CD4-positive, alpha-beta memory T cell (primary cell): ENCODE measurements at places on chromosomes 4 and X. TPM values are rescaled to one million over a fixed set of nuclear protein-coding genes. Genes with fewer than 3 reads are reported as not detected.

GRCh38 chrX:53093177-53093655, 726 bp upstream of the KANTR start:
- H3K36me3 ChIP-seq, result no peaks in the 10 kb centered on the region
- H3K27me3 ChIP-seq, result no peaks in the 10 kb centered on the region
- peak; percentile 81 for DNase-seq
- peak overlapping the region; percentile 55 for H3K27ac ChIP-seq
- peaks cover 9% of the 10 kb centered on the region for H3K4me1 ChIP-seq

- no peak for DNase-seq
- no peaks in the 10 kb centered on the region for H3K4me1 ChIP-seq
- H3K4me3 ChIP-seq, result no peak overlapping the region
- no peak overlapping the region for H3K27ac ChIP-seq
- no peaks in the 10 kb centered on the region for H3K27me3 ChIP-seq
Observed at GRCh38 chr4:141255016-141255415, 34.3 kb downstream of the ZNF330 start.

GRCh38 chr4:118348886-118349285, 3.9 kb downstream of the PRSS12 start:
- no peak overlapping the region for H3K4me3 ChIP-seq
- DNase-seq, result no peak
- no peaks in the 10 kb centered on the region for H3K36me3 ChIP-seq
- no peak overlapping the region for H3K27ac ChIP-seq
- peaks cover 6% of the 10 kb centered on the region for H3K27me3 ChIP-seq

DNA sequence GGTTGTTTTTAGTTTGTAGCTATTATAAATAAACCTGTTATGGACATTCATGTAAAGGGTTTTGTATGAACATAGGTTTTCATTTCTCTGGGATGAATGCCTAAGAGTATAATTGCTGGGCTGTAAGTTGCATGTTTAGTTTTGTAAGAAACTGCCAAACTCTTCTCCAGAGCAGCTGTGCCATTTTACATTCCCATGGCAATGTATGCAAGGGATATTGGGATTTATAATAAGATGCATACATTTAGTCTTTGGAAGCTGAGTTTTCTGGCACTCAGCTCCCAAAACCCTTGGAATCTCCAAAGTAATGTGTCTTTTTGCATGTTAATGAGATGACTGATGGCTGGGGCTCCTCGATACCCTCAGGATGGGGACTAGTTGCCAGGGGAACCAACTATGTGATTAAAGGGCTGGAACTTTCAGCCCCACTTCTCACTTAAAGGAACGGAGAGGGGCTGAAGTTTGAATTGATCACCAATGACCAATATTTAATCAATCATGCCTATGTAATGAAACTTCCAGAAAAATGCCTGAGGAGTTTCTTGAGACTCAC, 44.0 kb downstream of the SERTM2 start:
- no peaks in the 10 kb centered on the region for H3K36me3 ChIP-seq
- no peak for DNase-seq
- no peak overlapping the region for H3K27ac ChIP-seq
- H3K27me3 ChIP-seq, result no peaks in the 10 kb centered on the region

GRCh38 chr4:56908206-56909085, 746 bp downstream of the REST start:
- peak; percentile 72 for DNase-seq
- peak overlapping the region; percentile 85 for H3K27ac ChIP-seq
- H3K36me3 ChIP-seq, result peaks cover 5% of the 10 kb centered on the region
- H3K27me3 ChIP-seq, result no peaks in the 10 kb centered on the region
- peaks cover 50% of the 10 kb centered on the region for H3K4me1 ChIP-seq
- peak overlapping the region; percentile 79 for H3K4me3 ChIP-seq

DNA sequence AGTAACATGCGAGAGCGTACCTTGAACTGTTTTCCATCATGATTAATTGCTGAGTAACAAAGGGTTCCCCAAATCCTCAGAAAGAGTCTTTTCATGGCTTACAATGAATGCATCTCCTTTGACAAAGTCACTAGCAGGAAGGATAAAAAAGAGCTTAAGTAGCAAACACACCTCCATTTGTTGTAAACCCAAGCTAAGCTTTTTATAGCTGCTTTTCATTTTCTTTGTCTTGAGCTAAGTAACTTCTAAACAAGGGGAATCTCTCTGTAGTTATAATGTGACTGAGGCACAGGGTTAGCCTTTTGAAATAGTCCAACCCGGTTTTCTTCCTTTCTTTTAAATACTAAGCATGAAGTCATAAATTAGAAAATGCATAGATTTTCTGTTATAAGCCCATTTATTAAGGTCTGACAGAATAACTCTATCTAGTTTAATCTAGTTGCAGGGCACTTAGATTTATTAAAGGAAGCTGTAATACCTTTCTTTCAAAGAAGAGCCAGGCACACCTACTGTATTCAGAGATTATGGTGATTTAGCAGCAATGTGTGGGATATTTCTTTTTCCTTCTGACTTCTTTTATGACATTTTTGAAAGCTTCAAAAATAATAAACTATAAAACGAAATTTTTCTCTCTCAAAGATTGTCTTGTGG, 226.9 kb upstream of the SMIM31 start:
- H3K4me3 ChIP-seq, result no peak overlapping the region
- no peaks in the 10 kb centered on the region for H3K4me1 ChIP-seq
- no peaks in the 10 kb centered on the region for H3K36me3 ChIP-seq
- no peaks in the 10 kb centered on the region for H3K27me3 ChIP-seq
- H3K27ac ChIP-seq, result no peak overlapping the region

NWD2 gene
- total RNA-seq, result not detected

IRS4 gene
- total RNA-seq, result not detected

TKTL2 gene
- not detected for total RNA-seq

MXD4 gene
- 66.5 TPM for total RNA-seq

SEPTIN11 gene
- 30.2 TPM for total RNA-seq
